ENCODE measurements at places on chromosomes 3 and 15.

- DNase-seq, result no peak
Measured at GRCh38 chr3:72154391-72155335, 369.7 kb upstream of the PROK2 start.

DNA sequence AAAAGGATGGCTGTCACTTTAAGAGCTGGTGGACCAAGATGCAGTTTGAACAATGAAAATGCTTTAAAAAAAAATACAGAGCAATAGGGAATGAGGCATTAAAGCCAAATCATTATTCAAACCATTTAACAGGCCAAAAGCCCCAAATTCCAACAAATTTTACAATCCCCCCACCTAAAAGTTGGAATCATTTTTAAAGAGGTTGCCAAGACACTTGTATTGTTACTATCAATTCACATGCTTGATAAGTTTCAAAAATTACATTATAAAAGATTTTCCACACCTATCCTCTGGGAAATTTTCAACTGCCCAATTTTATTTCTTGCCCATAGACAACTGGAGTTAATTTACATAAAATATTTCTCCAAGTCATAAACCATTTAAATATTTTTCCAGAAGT, 192.3 kb upstream of the ARHGEF26 start:
- no peak for DNase-seq

GRCh38 chr3:125647318-125648014, 52.2 kb upstream of the OSBPL11 start:
- no peak for DNase-seq

DNA sequence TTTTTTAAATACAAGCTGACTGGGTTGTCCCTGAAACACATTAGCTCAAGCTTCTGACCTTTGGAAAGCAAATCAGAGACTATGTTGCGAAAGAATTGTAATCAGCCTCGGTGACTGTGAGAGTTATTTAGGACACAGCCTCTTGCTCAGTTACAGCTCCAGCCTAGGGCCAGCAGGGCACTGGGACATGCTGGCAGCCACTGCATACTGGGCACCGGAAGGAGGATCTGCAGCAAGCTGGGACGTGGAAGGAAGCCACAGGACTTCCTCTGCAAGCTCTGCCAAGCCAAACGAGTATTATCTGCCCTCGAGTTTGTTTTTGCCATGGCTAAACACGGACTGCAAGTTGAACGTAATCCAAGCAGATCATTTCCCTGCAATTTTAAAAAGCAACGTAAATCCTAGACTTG, 24.4 kb upstream of the COPG1 start:
- peak; percentile 31 for DNase-seq

DNA sequence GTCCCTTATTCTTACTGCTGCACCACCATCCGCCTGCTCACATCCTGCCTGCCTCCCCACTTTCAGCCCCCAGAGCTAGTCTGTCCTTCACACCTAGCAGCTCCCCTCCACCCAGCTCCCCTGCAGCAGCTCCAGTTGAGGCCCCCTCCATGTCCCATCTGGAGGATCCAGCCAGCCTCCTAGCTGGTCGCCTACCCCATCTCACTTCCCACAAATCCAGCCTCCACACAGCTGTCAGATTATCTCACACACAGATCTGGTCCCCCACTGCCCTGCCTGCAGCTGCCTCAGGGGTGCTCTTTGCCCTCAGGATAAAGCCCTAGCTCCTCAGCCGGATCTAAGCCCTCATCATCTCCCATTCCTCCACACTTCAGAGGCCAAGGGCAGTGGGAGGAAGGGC, 8.8 kb upstream of the SEMA7A start:
- DNase-seq, result no peak

- no peak for DNase-seq
Measured at GRCh38 chr3:67458408-67458807, 196.0 kb downstream of the SUCLG2 start.

- DNase-seq, result peak; percentile 55
Measured at GRCh38 chr3:128698211-128699047, 27.6 kb upstream of the RAB7A start.

- DNase-seq, result peak; percentile 63
Measured at GRCh38 chr3:32391643-32392535, at the start of gene CMTM7. TSS of gene CMTM7 (plus strand) at chr3:32391853. CDS start at chr3:32391907, 54 bp downstream.

DNA sequence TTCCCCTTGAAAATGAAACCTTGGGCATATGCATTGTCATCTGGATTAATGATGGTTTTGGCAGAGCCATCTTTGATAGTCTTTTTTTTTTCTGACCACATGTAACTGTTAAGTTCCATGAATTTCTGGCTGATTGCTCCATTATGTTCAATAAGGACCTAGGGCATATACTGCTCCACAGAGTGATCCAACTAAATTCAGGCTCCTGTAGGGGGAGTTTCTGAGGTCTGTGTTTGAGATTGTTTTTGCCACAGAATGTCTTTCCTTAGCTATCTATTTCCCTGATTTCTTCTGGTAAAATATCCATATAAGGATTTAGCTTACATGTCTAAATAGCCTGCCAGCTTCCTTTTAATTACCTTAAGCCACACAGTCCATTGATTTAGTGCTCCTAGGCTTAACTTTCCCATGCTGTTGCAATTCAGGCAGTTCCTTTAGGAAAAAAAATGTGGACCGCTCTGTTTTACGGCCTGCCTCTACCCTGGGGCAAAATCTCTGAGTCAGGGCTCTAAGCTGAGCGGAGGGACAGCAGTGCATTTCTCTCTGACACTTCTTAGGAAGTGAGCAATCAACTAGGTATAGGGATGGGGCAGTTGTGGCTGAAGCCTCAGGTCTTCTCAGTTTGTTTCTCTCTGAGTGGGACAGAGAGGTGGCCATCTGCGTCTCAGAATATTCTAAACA, 796.2 kb downstream of the NR2F2 start:
- DNase-seq, result no peak

- DNase-seq, result no peak
Measured at GRCh38 chr3:184169896-184170875, 4.5 kb upstream of the AP2M1 start.

DNA sequence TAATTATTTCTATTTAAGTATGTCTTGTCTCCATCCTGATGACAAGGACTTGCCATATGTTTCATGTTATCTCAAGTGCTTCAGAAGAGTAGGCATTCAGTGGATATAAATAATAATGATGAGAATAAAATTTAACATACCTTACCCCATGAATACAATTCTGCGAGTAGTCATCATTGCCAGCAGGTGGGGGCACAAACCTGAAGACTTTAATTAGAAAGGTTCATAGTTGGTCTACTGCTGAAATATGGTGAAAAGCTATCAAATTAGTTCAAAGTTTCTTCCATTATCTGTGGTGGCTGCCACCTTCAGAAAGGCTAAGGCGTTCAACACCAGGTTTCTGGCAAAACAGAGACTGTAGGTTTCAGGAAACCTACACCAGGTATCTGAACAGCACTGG, 100.9 kb downstream of the P3H2 start:
- DNase-seq, result no peak

DNA sequence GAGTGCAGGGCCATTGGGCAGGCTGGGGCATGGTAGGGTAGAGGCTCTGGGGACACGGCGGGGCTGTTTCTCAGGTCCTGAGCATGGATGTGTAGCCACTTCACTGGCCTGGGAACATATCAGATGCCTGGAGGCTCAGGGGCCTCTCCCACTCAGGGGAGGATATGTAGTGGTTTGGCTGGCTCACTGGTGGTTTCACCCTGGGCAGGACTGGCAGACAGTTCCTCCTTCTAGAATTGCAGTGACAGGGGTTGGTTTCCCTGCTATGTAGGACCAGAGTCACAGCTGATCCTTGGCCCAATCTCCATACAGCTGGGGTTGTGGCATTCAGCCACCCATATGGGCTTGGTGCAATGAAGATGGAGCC, 4.8 kb upstream of the ARHGAP31 start:
- no peak for DNase-seq

DNA sequence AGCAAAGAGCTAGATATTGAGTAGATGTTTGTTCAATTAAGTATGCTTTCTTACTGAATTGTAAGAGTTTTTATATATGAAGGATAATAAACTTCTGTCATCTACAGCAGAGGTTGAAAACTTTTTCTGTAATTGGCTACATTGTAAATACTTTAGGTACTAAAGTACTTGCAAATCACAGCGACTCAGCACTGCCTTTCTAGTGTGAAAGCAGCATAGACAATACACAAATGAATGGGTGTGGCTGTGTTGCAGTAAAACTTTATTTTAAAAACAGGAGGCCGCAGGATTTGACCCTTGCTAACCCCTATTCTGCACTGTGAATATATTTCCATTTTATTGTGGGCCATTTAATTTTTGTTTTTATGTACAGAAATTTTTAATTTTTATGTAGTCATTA, 104.3 kb upstream of the TMC3 start:
- DNase-seq, result no peak

GRCh38 chr3:52742418-52743041, 28.2 kb downstream of the NEK4 start:
- peak; percentile 55 for DNase-seq

GRCh38 chr3:8441969-8442559, 59.6 kb upstream of the LMCD1 start:
- peak; percentile 62 for DNase-seq

DNA sequence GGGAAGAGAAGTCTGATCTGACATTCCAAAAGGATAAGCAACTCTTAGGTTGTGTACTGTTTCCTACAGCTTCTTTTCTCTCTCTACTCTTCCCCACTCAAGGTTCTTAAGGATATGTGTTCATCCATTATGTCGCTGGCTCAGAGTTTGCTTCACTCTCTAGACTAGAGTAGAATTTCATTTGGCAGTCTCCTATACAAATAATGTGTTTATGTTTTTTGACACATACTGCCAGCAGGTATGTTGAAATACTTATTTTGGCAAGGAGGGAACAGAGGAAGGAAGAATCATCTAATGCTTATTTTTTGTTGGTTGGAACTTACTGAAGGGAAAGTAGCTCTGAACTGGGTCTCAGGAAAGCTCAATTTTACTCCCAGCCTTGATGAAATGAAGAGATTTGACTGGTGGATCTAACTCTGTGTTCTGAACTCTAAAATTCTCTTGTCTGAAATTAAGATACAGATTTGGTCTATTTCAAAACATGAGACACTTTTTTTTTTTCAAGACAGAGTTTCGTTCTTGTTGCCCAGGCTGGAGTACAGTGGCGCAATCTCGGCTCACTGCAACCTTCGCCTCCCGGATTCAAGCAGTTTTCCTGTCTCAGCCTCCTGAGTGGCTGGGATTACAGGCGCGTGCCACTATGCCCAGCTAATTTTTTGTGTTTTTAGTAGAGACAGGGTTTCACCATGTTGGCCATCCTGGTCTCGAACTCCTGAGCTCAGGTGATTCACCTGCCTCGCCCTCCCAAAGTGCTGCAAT, 7.6 kb upstream of the EMC3 start:
- DNase-seq, result no peak

- DNase-seq, result no peak
Measured at GRCh38 chr3:43426388-43426787, 140.0 kb downstream of the SNRK start.

GRCh38 chr3:185656321-185656840, 70.3 kb downstream of the SENP2 start:
- no peak for DNase-seq

DNA sequence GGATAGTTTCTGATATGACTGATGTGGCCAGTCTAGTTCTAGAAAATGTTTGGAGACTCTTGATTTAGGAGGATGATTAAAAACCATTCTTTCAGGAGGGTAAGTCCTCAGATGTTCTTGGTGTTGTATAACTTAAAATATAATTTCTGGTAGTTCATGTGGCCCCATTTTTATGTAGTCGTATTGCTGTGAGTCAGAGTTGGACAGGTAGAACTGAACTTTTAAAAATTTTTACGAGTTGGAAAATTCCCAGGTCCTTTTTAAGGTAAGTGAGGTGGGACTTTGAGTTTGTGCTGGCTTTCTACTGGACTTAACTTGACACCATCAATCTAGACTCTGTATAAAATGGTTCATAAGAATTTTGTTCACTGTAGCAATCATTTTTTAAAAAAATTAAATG, 92.3 kb downstream of the TCF12 start:
- DNase-seq, result no peak

DNA sequence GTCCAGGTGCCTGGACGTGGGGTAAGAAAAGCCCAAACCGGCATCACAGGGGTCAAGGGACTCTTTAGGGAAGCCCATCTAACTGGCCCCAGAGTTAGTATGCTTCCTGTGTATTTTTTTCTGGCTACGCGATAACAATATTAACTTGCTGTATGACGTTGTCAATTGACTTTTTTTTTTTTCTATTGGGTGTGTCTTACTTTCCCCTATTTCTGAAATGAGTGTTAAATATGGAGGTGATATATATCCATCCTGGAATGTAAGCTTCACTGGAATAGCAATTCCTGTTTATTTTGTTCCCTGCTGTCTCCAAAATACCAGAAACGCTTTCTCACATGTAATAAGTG, 598 bp upstream of the GMNC start:
- no peak for DNase-seq

Measured in GM13977 (cell line).